ENCODE measurements at places on chromosomes 5 and 9. TPM values are rescaled to one million over a fixed set of nuclear protein-coding genes. Genes with fewer than 3 reads are reported as not detected.

BTNL3 gene
- polyA plus RNA-seq, result not detected

LOX gene
- polyA plus RNA-seq, result 2.6 TPM

PCDHA11 gene
- 6.1 TPM for polyA plus RNA-seq

MSANTD3 gene
- polyA plus RNA-seq, result 34.7 TPM

DYNC2I2 gene
- 81.7 TPM for polyA plus RNA-seq

DOLK gene
- polyA plus RNA-seq, result 33.3 TPM

LHX3 gene
- not detected for polyA plus RNA-seq

TTC16 gene
- polyA plus RNA-seq, result not detected

- no peak for DNase-seq
Observed at GRCh38 chr5:158538506-158539074, 561.1 kb downstream of the EBF1 start.

DNA sequence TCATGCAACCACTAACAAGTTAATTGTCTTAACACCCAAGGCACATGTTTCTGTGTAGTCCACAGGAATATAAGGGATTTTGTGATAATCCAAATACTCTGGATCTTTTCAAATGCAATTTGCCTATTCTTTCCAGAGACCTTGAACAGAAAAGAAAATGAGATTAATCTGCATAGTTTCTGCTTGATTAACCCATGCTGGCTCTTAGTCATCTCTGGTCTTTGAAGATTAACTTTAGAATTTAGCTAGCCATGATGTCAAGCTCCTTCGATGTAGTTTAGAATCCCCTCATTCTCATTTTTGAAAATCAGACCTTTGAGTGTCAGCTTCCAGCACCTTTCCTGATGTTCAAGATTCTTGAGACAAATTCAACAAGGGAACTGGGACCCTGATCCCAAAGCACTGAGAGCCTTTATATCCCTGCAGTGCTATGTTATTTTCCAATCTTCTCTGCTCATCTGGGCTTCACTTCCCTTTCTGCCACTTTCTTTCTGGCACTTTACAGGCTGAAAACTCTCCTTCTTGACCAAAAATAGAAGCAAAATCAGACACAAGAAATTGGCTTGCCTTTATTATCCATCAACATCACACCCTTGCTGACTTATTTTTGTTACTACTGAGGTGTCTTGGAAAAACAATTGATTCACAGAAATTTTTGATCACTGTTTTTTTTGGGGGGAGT, 155.5 kb downstream of the PALM2AKAP2 start:
- no peak for DNase-seq

GRCh38 chr9:95148208-95148520, 169.3 kb downstream of the FANCC start:
- DNase-seq, result no peak

DNA sequence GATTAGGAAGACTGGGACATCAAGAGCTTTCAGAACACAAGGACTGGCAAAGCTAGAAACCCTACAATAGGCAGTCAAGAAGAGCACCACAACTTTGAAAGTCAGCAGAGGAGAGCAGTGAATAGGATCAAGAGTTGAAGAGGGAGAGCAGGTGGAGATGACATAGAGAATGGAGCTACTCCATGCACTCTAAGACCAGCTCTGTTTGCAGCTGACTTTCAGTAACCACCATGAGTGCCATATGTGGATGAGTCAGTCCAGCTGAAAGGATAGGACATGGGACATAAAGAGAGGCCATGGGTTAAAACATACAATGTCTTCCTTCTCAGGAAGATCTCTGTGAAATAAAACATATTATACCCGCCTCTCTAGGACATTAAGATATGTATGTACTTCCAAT, 289.1 kb upstream of the KLF4 start:
- no peak for DNase-seq

DNA sequence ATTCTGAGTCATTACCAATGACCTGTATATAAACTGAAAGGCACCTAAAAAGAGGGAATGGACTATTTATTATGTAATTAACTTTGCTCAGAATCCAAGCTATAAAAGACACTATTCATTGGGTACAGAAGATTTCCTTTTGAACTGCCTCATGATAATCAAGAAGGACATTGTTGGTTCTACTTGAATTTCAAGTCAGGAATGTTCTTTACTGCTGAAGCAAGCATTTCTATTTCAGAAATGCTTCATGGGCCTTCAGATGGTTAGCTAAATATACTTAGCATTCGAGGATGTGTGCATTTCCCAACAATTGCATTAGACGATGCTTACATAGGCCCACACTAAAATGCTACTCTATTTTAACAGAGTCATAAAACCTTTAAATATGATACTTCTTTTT, 658.2 kb upstream of the DMAC1 start:
- DNase-seq, result no peak

GRCh38 chr9:135249711-135250110, 162.2 kb downstream of the OLFM1 start:
- DNase-seq, result no peak

DNA sequence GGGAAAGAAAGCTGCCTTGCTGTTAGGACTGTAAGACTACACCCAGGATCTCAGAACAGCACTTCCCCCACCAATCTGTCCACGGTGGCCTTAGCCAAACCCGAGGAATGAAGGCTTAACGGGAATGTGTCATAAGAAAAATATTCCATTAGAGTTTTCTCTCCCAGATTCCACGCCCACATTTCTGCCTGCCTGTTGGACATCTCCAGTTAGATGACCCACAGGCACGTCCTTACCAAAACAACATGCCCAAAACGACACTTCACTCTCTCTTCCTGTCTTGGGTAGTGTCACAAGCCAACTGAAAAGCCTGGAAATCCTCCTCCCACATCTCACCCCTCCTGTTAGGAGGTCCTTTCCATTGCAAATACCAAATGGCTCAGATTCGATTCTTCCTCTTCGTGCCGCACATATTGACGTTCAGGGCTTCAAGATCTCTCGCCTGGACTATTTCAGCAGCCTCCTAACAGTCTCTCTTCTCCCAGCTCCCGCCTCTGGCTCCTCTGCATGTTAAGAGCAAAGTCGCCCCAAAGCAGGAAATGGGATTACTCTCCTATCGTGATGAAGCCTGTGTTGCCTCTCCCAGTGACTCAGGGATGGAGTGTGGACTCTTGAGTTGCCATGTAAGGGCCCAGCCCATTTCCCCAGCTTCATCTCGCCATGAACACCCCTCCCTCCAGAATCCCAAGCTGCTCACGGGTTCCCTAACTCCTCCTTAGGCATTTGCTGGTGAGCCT, 159.3 kb downstream of the NR3C1 start:
- peak; percentile 97 for DNase-seq

GRCh38 chr9:133969681-133970580, 22.2 kb downstream of the VAV2 start:
- DNase-seq, result no peak

DNA sequence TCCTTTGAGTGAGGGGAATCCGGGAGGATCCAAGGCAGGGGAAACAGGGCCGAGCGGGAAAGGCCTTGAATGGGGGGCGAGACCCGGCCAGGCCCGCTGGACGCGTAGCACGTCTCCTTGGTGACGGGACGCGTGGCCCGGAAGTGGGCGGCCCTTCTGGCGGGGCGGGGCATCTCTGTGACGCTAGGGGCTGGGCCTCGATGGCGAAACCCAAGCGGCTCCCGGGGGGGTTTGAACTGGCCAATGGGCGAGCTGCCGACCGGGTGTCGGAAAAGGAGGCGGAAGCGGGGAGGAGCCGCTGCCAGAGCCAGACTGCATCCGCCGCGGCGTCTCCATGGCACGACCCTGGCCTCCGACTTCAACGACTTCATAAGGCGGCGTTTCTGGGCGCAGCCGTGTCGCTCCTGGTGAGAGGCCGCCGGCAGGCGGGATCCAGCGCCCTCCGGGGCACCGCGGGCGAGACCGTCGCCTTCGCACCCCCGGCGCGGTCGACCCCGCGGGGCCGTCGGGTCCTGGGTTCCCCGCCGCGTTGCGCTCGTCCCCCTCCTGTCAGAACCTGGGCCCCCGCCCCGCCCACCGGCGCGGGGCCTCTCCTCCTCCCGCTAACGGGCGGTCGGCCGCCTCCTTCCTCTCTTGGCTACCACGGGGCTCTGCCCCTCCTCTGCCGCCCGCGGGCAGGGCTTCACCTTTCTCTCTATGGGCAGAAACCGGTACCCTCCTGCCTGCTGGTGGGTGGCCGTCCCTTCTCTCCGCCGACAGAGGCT, at the start of gene ODF2:
ODF2 (plus strand) TSS at position 158 of the 764 bp plus-strand sequence; CDS start at position 244, 86 bp downstream.
- DNase-seq, result peak; percentile 98

GRCh38 chr5:1860949-1861348, 21.8 kb downstream of the IRX4 start:
- no peak for DNase-seq

- no peak for DNase-seq
Observed at GRCh38 chr5:93616538-93617174, 33.6 kb downstream of the NR2F1 start.

DNA sequence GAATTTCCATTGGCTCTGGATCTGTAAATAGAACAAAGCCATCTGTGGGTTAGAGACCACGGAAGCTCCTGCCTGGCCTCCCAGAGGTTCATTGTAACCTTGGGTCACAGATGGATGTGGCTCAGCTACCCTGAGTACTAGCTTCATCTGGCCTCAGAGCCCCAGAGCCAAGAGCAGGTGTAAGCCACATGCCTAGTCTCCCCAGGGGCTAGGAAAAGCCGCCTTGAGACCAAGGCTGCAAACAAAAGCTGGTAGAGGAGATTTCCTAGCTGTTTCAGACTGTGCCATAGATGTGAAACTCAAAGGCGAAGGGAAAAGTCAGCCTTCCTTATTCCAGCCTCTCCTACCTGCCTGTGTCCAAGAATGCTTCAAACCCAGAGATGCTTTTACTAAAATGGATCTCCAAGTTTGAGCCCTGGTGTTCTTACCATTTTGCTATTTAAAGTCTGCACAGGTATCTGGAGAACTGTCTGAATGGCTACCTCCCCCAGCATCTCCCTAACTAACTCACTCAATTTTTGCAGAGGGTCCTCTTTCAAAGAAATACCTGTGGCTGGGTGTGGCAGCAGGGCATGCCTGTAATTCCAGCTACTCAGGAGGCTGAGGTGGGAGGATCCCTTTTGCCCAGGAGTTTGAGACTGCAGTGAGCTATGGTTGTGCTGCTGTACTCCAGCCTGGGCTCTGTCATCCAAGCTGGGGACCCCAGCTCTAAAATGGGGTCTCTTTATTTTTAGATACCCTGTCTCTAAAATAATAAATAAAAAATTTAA, 42.3 kb upstream of the MAP1B start:
- DNase-seq, result no peak

GRCh38 chr9:91160599-91161464, 200.9 kb downstream of the AUH start:
- no peak for DNase-seq

DNA sequence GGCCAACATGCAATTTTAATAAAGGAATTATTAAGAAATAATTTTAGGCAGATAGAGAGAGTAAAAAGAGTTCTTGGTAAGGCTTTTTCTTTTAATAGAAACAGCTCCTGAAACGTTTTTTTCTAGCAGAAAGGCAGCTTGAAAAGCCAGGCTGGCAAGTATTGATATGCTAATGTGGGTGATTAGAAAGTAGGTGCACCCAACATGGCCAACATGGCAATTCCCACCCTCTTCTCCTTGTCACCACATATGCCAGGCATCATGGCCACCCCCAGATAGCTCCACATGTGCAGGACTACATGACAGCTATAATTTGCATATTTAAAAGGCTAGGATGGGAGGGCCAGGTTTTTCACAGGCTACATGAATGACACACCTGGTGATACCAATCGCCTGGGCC, 615.2 kb downstream of the PTPRD start:
- DNase-seq, result no peak

DNA sequence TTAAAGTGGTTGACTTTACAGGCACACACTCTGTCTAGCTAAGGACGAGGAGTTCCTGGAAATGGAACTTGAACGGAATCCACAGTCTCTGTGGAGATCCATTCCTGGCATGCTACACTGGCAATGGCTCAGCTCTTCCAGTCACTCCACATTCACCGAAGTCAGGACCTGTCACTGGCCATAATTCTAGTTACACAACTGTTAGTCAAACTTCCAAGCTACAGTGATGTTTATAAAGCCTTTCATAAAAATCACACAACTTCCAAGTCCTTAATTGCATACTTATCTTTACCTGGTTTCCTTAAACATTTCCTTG, 15.7 kb downstream of the CDC14B start:
- DNase-seq, result no peak

- DNase-seq, result peak; percentile 77
Observed at GRCh38 chr5:161889971-161890370, 42.1 kb downstream of the GABRA1 start.

DNA sequence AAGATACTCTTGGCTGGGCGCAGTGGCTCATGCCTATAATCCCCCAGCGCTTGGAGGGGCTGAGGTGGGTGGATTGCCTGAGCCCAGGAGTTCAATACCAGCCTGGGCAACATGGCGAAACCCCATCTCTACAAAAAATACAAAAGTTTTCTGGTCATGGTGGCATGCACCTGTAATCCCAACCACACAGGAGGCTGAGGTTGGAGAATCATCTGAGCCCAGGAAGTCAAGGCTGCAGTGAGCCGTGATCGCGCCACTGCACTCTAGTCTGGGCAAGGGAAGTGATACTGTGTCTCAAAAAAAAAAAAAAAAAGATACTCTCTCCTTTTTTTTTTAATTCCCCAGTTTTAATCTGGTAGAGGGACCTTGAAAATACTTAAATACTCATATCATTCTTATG, 15.0 kb downstream of the ANKRD33B start:
- DNase-seq, result no peak

GRCh38 chr5:33937017-33937706, 976 bp downstream of the RXFP3 start:
- DNase-seq, result no peak

DNA sequence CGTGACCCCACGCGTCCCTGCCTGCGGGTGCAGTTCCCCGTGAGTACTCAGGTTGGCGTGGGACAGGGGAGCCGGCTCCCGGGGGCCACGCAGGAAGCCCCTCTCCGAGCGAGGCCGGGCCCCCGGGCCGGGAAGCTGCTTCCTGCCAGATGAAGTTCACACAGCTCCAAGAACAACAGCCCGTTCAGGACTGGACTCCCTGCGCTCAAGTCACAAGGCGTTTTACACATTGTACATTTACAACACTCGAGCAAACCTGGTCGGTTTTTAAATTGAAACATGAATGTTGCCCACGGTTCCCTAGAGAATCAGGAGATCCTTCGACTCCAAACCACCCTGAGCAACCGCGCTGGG, 22.4 kb downstream of the SLC9A3 start:
- no peak for DNase-seq

DNA sequence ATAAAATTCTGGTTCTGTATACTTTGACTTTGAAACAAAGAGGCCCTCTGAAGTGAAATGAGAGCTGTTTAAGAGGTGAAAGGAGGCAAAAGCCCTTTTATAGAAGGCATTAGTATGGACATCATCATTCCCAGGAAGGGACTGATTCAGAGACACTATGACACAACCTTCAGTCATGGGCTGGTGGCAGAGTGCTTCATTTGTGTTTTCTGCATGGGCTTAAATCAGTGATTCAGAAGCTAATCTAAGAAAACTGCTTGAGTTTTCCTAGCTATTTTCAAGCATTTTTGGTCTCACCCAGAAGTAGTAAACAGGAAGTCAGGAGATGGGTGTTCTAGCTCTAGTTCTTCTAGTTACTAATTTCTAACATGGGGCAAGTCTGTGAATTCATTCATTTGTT, 288.9 kb downstream of the TRPM3 start:
- DNase-seq, result peak; percentile 8

DNA sequence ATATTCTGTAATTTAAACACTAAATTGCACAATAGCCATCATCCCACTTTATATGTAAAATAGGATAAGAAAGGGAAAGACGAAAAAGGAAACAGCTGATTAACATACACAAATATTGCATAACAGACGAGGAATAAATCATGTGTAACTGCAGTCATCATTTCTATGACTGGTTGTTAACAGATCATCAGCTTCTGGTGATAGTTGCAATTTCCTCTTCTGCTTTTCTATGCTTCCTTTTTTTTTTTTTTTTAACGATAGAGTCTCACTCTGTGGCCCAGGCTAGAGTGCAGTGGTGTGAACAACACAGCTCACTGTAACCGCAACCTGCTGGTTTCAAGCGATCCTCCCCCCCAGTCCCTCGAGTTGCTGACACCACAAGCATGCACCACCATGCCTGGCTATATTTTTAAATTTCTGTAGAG, 22.5 kb upstream of the JAKMIP2 start:
- peak; percentile 15 for DNase-seq

Data from cardiac muscle cell (in vitro differentiated cells and primary cell).